ENCODE measurements at places on chromosomes 1 and 21. TPM values are rescaled to one million over a fixed set of nuclear protein-coding genes. Genes with fewer than 3 reads are reported as not detected.

CD34 gene
- not detected for total RNA-seq

RNF220 gene
- total RNA-seq = 88.0 TPM

CA6 gene
- total RNA-seq = 0.41 TPM

GRCh38 chr1:197917805-197918651, 856 bp downstream of the LHX9 start:
- peak overlapping the region; percentile 56 for H3K27ac ChIP-seq
- H3K27me3 ChIP-seq = peaks cover 97% of the 10 kb centered on the region
- DNase-seq = no peak
- H3K36me3 ChIP-seq = no peaks in the 10 kb centered on the region
- H3K4me1 ChIP-seq = peaks cover 62% of the 10 kb centered on the region

- no peak overlapping the region for H3K27ac ChIP-seq
- H3K27me3 ChIP-seq = peaks cover 6% of the 10 kb centered on the region
- no peak overlapping the region for H3K4me3 ChIP-seq
- H3K4me1 ChIP-seq = no peaks in the 10 kb centered on the region
- H3K36me3 ChIP-seq = no peaks in the 10 kb centered on the region
These were observed 35.1 kb downstream of the PROX1 start for GRCh38 chr1:214022810-214023425.

DNA sequence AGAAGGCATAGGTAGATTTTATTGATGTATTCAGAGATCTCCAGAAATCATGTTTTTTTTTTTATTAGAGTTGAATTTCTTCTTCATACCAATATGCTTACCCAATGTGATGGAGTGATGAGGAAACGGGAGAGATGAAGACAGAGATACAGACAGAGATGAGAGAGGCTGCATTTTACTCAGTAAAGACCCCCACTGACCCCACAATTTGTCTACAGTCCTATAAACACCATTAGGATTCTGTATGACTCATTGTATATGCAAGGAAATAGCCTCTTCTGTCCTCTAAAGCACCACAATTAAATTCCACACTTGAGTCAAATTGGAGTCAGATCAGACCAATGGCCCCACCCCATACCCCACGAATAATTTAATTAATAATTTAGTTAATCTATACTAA, 44.0 kb downstream of the RUNX1 start:
- no peak for DNase-seq
- H3K4me1 ChIP-seq = peaks cover 75% of the 10 kb centered on the region
- peak overlapping the region; percentile 39 for H3K27ac ChIP-seq
- H3K4me3 ChIP-seq = no peak overlapping the region
- peaks cover 78% of the 10 kb centered on the region for H3K36me3 ChIP-seq

- H3K4me1 ChIP-seq = no peaks in the 10 kb centered on the region
- H3K27me3 ChIP-seq = peaks cover 43% of the 10 kb centered on the region
- no peaks in the 10 kb centered on the region for H3K36me3 ChIP-seq
- DNase-seq = no peak
These were observed 15.7 kb downstream of the AVPR1B start for GRCh38 chr1:206101351-206102045.
